H9 (cell line): ENCODE measurements at places on chromosomes 7 and 10. TPM values are rescaled to one million over a fixed set of nuclear protein-coding genes. Genes with fewer than 3 reads are reported as not detected.

RADIL gene
- 3.5 and 4.7 TPM in 2 replicates for total RNA-seq

SUN3 gene
- total RNA-seq: not detected in 2 replicates

H2BK1 gene
- 0.97 TPM in 1 of 2 replicates, not detected in the other for total RNA-seq

OR2A42 gene
- total RNA-seq: not detected in 2 replicates

CLCN1 gene
- total RNA-seq: 0.11 and 0.13 TPM in 2 replicates

ARID5B gene
- 0.04 and 0.11 TPM in 2 replicates for total RNA-seq

BUD31 gene
- total RNA-seq: 104 TPM in 2 replicates

TFR2 gene
- total RNA-seq: 1.9 and 2.3 TPM in 2 replicates

TWIST1 gene
- total RNA-seq: not detected in 2 replicates
